ENCODE measurements at places on chromosomes 12 and 14.

GRCh38 chr12:31845613-31846322 lies 113.4 kb upstream of the RESF1 start:
- no peak for DNase-seq

DNA sequence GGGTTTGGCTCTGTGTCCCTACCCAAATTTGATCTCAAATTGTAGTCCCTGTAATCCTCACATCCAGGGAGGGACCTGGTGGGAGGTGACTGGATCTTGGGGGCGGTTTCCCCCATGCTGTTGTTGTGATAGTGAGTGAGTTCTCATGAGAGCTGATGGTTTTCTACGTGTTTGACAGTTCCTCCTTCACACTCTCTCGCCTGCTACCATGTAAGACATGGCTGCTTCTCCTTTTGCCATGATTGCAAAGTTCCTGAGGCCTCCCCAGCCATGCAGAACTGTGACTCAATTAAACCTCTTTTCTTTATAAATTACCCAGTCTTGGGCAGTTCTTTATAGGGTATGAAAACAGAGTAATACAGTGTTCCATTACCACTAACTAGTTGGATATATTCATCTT lies 10.3 kb upstream of the LRRC23 start:
- DNase-seq: no peak

GRCh38 chr12:112598626-112599025 lies 179.9 kb downstream of the PTPN11 start:
- DNase-seq: no peak

DNA sequence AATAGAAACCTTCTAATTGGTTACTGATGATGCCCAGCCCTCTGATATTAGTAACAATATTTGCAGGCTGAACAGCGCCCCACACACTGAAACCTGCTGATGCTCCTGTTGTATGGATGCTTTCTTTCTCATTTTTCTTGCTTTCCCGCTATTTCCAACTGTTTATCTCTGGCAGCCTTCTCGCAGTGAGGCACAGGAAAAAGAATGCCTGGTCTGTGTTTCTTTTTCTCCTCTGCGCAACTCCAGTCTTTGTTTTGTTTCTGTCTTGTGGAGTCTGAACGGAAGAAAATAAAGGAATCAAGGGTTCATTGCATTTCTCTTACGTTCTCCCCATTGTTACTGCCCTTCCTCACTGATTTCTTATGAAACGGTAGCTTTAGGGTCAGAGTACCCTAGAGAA lies 451.2 kb downstream of the EGLN3 start:
- DNase-seq: no peak

- DNase-seq: peak; percentile 1
Measured at GRCh38 chr12:69476276-69477017, 6.3 kb downstream of the FRS2 start.

- DNase-seq: no peak
Measured at GRCh38 chr14:69317780-69318179, 57.8 kb downstream of the GALNT16 start.
